Stimulated activated naive CD4-positive, alpha-beta T cell treated with Interleukin-2 at 50 U/mL for 16 hours (primary cell): ENCODE measurements at places on chromosomes 12 and 14.

DNA sequence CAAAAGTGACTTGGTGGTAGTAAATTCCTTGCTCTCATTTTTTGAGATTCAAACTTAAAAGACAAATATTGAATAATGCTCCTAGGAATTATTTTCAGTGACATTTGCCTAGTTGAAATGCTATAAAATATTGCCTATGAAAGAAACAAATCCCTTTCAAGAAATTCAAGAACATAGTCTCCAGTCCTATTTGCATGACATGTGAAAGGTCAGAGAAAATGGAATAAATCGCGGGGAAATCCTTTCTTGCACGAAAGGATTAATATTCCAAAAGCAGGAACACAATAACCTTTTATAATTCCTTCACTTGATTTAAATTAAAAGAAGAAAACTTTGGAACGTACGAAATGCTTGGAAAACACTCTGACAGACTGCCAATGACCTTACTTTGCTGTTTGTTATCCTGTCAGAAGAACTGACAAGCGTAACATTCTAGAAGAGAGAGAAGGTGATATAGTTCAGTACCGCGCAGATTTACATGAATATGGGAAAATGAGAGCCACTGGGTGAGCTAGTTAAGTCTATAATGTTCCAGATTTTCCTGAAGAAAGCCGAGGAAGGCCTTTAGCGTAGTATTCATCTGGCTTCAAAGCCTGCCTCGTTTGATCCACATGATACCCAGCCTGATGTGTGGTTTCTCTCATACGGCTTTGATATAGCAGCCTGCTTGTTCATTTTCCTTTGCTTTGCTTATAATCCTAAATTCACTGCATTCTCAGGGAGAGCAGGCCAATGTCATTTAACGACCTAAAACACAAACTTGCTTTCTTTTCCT lies 103.0 kb downstream of the PRIMA1 start:
- no peak for DNase-seq

GRCh38 chr14:103133210-103134140 lies 10.2 kb downstream of the TNFAIP2 start:
- DNase-seq, result no peak

DNA sequence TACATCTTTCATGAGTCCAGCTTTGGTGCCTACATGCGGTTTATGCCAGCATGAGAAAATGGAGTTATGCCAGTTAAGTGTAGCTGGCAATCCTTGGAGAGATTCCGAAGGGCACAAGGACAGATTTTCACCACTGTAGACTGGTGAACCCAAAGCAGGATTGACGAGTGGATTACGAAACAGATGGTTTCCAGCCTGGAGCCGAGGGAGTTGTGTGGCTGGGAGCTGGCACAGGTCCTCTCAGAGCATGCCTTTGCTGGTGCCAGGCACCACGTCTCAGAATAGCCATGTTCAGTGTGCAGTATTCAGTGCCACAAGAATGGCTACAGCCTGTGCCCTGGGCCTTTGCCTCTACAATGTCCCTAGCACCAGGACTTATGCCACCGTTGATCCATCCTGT lies 13.2 kb downstream of the KCNH3 start:
- DNase-seq, result no peak

DNA sequence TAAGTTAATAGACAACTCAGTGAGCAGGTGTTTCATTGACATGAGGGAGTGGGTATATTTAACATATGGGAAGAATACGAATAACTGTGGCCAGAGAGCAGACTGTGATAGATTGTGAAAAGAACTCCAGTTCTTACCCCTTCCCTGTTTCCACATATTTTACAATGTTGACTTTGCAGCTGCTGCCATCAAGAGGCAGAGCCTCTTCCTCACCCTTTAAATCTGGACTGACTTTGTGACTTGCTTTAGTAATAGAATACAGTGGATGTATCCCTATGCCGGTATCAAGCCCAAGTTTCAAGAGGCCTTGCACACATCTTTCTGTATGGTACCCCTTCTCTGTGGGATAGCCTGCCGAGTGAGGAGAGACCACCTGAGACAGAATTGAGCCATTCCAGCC lies 356.7 kb downstream of the ETNK1 start:
- no peak for DNase-seq

DNA sequence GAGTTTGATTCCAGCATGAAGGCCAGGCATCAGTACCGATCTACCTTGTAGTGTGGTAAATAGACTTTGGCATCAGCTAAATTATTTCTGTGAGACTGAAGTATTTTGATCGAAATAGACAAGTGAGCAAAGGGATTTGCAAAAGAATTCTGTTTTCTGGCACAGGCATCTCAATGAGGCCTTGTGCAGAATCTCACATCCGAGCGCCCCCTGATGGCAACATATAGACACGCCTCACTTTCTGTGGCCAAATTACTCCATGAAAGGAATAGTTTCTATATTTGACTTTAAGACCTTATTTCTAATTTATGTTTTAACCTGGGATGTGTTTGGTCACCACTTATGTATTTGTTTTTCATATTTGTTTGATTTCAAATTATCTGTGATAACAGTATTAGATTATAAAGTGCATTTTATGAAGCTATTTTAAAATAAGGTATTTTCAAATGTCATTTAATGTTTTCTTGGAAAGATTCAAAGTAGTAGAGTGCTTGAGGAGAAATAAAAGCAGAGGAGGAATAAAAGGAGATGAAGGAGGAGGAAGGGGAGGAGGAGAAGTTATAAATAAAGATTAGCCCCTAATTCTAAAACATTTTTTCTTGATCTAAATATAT lies 731.9 kb downstream of the NRXN3 start:
- no peak for DNase-seq

DNA sequence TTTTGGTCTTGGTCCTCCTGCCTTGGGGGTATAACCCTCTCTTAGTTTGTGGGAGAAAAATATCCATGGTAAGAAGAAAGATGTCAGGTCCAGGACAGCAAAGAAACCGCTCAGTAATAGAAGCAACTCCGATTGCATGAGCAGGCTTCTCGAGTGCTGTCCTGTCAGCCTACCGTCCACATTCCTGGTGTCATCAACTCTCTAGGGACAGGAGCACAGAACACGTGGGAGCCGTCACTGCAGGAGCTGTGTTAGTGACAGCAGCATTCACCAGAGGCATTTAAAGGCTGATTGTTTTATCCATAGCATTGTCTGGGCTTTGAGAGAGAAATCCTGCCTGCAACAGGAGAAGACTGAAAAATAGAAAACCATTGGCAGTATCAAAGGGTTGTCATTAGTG lies 244.2 kb downstream of the CACNA1C start:
- DNase-seq, result no peak

DNA sequence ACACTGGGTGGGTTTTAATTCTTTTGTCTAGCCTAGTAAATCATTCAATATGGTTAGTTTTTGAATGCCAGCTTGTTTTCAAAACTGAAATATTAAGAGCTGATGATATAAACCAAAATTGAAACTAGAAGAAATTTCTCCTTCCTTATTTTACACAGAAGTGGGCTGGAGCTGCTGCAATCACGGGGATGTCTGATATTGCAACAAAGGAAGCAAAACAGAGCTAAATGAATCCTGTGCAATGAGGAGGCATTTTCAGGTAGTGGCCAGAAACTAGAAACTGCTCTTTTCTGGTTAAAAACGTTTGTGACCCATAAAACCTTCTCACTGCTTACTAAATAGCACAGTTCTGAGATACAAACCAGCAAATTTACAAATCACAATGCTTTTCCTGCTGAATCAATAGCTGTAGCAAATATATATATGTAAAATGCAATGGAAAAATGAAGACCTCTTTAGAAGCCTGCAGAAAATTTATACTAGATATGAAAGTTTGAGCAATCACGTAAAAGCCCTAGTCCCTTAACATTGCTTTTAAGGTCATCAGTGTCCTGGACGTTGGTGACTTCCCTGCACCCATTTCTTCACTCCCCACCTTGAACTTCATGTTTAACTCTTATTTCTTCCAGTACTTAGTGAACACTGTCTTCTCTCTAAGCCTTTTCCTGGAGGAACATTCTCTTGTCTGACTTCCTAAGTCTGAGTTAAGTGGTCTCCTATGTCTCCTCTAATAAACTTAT lies 15.9 kb upstream of the LRRK2 start:
- no peak for DNase-seq

GRCh38 chr14:83208341-83208740 lies 1674.7 kb upstream of the SEL1L start:
- DNase-seq, result no peak

DNA sequence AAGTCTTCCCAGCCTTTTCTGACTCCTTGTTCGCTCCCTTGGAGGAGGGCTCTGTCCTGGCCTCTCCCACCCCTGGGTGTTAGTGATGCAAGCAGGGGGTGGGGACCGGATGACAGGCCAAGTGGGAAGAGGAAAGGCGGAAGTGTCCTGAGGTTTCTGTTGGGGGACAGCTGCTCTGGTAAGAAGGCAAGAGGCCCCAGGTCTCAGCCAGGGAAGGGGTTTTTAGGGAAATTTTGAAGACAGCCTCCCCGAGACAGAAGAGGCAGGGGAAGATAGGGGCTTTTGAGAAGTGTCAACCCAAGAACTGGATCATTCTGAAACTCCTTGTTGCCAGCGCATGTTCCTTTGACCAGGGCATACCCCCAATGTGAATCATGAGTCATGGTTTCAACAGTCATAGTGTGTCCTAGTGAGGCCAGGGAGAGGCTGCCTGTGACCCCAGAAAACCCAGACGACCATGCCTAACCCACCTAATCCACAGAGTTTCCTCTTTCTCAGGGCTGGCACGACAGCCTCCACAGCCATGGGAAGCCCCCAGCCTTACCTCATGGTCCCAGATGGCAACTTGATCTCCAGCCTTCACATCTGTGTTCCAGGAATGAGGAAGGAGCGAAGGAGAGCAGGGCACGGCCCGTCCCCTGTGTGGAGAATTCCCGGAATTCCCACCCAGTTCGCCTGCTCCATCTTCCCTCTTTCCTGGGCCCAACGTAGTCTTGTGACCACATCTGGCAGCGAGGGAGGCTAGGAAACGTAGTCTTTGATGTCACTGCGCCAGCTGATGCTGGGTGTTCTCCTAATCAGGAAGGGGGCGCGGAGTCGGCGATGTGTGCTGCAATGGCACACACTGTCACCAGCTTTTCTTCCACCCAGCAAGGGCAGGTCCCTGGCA lies 4.9 kb upstream of the GPR132 start:
- peak; percentile 63 for DNase-seq

- DNase-seq, result no peak
Measured at GRCh38 chr12:52268212-52268611, 6.2 kb upstream of the KRT86 start.

GRCh38 chr12:65728848-65729793 lies 95.2 kb upstream of the HMGA2 start:
- DNase-seq, result no peak

DNA sequence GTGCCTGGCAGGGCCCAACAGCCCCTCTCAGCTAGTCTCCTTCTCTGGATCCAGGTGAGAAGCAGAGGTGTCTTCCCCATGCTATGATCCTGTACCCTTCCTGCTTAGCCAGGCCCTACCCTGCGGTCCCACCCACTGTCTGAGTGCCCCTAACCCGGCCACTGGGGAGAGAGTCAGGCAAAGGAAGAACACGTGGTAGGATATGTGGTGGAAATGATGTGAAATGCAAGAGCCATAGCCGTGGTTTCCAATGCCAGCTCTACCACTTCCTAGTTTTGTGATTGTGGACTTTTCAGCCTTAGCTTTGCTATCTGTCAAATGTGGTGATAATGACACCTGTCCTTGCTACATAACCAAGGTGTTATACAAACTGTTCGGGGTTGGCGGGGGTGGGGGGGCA lies 15.8 kb downstream of the KRT2 start:
- DNase-seq, result no peak

GRCh38 chr12:93785249-93786010 lies 108.3 kb downstream of the CRADD start:
- peak; percentile 53 for DNase-seq

DNA sequence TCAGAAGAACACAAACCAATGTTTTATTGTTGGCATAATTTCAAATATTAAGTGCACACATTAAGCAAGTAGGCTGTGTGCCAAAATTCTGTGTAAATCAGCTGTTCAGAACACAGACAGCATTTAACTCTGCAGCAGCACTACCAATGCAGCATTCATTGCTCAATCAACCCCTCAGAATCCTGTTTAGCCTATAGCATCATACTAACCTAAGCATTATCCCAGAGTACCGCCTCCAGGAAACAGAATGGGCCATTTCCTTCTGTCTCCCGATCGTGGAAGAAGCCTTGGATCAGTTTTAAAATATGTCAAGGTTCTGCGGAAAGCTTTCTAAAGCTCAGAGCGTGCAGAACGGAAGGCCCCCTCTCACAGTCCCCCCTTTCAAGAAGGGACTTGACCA lies 3.3 kb downstream of the IL26 start:
- no peak for DNase-seq

GRCh38 chr12:119797090-119797489 lies 80.0 kb downstream of the CIT start:
- DNase-seq, result no peak

GRCh38 chr14:92696366-92696765 lies 52.1 kb downstream of the LGMN start:
- DNase-seq, result no peak

DNA sequence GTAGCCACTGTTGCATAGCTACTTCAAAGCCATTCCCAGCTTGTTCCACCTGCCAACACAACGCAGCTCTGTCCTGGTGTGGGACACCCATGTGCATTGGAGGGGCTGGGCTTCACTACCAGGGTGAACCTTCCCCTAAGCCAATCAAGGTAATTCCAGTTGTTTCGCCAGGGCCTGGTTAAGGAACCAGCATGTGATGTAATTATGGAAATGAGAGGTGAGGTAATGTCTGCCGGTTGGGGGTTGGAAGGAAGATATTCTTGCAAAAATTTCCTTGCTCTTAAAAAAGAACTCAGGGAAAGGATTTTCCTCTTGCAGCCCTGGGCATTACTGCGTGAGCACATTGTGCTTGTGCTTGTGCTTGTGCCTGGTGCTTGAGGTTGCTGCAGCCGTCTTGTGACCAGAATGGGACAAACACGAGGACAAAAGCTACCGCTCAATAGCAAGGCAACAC lies 14.9 kb downstream of the TUBA1C start:
- DNase-seq, result no peak

GRCh38 chr12:99444859-99445316 lies 202.7 kb upstream of the GARIN6 start:
- no peak for DNase-seq

DNA sequence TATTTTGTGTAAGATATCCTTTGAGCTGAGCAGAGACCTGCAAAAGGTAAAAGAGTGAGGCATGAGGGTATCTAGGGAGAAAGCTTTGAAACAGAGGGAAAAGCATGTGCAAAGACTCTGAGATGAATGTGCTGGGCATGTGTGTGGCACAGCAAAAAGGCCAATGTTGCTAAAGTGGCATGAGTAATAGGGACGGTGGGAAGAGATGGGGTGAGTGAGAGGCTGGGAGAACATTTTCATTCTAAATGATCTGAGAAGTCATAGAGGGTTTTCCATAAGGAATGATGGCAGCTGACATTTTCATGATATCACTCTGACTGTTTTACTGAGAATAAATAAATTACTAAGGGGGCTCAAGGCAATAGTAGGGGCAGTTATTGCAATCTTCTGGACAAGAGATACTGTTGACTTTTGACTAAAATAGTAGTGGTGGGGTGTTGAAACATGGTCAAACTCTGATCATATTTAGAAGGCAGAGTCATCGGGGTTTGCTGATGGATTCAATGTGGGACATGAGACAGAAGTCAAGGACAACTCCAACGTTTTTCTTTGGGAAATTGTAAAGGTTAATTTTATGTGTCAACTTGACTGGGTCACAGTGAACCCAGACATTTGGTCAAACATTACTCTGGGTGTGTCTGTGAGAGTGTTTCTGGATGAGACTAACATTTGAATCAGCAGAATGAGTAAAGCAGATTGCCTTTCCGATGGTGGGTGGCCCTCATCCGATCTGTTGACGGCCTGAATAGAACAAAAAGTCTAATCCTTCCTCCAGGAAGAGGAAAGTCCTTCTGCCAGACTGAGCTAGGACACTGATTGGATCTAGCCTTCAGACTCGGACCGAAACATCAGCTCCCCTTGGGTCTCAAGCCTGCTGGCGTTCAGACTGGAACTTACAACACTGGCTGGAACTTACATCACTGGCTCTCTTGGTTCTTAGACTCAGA lies 193.9 kb upstream of the PLXNC1 start:
- no peak for DNase-seq
